NCI-H1105 treated with DMSO at 0.1 percent for 48 hours (cell line): ENCODE measurements at places on chromosomes 5 and 9.

DNA sequence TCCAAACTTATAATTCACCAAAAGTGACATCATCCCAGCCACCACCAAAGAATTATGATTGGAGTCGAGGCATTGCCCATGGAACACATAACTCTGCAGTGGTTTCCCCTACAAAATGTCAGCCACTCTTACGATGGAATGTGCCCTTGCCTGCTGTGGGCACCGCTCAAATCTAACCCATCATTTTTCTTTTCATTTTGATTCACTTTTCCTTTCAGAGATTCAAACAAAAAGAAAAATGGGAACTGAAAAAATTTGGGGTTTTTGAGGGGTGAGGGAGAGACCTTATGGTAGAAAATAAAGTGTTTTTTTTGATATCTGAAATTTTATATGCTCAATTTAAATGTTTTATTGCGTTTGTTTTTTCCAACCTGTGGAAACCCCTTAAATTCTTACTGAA lies 28.1 kb downstream of the SMARCA2 start:
- DNase-seq, result no peak

DNA sequence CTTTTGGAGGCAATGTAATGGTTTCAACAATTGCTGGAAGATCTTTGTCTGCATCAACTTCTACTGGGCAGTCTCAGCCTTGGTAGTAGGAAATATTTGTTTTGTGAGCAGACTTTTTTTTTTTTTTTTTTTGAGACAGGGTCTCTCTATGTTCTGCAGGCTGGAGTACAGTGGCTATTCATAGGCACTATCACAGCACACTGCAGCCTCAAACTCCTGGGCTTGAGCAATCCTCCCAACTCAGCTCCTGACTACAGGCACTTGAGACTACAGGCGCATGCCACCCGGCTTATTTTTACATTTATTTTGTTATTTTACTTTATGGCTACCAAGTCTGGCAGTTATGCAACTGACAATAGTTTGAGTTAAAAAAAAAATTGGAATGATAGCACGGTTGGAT lies 187.3 kb downstream of the SNX18 start:
- DNase-seq, result no peak

DNA sequence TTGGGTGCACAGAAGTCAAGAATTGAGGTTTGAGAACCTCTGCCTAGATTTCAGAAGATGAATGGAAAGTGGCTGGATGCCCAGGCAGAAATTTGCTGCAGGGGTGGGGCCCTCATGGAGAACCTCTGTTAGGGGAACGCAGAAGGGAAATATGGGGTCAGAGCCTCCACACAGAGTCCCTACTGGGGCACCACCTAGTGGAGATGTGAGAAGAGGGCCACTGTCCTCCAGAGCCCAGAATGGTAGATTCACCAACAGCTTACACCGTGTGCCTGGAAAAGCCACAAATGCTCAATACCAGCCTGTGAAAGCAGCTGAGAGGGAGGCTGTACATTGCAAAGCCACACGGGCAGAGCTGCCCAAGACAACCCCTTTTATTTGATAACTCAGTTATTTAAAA lies 383.5 kb downstream of the TLE4 start:
- DNase-seq, result no peak

GRCh38 chr5:135040034-135040332 lies 6.0 kb upstream of the PITX1 start:
- DNase-seq, result no peak

GRCh38 chr5:178242416-178242815 lies 9.8 kb upstream of the PHYKPL start:
- no peak for DNase-seq

GRCh38 chr9:125509476-125509875 lies 197.5 kb downstream of the MAPKAP1 start:
- no peak for DNase-seq

DNA sequence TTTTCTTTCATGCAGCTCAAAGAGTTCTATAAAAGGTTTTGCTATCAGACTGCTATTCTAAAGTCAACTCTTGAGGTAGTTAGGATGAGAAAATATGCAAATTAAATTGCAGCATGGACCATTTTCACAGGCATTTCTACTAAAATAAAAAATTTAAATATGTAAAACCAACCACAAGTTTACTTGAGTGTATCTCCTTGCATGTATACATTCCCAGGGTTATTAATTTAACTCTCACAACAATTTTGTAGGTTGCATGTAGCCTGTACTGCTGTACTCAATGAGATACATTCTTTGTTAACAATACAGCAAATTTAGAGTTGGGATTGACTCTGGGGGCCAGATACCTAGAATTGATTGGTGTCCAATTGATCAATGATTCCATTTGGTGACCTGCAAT lies 265.8 kb downstream of the MED10 start:
- no peak for DNase-seq

DNA sequence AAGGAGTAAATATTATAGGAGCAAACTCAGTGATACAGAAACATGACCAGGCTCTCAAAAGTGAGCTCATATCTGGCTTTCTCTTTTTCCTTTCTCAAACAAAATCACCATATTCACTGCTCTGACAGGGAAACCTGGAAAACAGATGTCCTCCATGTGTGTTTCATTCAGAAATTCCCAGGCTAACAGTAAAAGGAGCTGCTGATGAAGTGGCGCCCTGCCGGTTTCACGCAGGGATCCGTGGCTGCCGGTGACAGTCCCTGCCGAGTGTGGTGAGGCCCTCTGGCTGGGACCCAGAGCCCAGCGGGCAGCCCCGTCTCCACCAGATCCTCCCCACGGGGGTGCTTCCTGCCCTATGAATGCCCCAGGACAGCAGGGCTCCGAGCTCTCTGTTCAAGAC lies 208.1 kb downstream of the GNA14 start:
- no peak for DNase-seq

- DNase-seq, result no peak
These were observed 83.6 kb upstream of the PCSK1 start for GRCh38 chr5:96516631-96517071.

- DNase-seq, result no peak
These were observed 29.0 kb downstream of the HK3 start for GRCh38 chr5:176870110-176870591.

DNA sequence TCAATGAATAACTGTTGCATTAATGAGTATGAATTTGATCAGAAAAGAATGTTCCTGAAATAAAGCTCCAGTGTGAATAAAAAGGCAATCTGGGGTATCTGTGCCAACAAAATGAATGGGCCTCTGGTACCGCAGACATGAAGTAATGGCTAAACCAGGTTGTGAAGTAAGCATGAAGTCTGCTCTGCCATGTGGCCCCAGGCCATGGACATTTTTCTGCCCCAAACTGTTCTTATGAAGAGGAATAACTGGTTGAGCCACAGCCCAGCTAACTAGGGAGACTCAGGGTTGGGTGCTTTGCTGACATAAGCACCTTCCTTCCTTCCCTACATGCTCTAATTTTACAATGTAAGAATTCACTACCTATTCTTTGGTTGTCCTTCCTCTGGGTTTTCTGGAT lies 147.4 kb upstream of the LRRTM2 start:
- DNase-seq, result no peak

- DNase-seq, result no peak
These were observed 2.3 kb upstream of the TNIP1 start for GRCh38 chr5:151083081-151083676.

DNA sequence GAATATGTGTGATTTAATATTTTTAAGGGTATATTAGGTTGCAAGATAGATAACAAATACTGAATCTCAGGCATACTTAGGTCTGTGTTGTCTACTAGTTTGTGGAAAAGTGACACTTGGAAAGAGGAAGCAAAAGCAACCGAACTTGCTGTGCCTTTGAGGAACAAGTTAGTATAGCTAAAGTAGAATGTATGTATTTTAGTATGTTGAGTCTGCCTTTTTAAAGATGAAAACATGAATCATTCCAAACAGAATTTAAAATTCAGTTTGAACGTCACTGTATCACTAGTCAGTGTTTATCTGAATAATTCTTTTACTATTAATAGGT lies 12.9 kb downstream of the TLE4 start:
- DNase-seq, result no peak

- no peak for DNase-seq
These were observed 8.4 kb downstream of the CARNMT1 start for GRCh38 chr9:75019654-75020053.

DNA sequence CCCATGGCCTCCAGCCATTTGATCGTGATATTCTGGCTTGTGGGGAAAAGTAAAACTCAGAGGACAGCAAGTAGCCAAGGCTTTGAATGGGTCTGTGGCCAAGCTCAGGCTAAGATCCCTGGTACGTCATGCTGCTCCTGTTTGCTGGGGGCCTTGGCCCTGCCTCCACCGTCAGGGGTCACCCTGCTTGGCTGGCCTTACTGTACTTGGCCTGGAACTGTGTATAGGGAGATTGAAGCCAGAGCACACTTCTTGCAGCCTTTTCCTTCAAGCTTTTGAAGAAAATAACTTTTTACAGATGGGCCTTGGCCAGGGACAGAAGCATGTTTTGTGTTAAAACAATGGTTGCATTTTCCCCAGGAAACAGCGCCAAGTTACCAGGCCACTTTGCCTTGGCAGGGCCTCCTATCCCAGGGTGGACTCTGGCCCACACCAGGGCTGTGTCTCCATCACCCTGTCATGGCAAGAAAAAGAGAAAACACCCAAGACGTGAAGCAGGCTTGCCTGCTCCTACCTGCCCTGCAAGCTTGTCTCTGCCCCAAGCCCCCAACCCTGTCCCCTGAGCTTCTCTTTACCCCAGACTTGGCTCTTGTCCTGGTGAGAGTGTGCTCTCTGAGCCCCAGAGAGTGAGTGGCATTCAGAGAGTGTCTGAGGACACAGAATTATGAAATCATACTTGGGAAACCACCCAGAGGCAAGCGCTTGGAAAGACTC lies 286.9 kb downstream of the GADD45G start:
- no peak for DNase-seq

GRCh38 chr5:66440202-66440680 lies 156.0 kb upstream of the MAST4 start:
- DNase-seq, result no peak

DNA sequence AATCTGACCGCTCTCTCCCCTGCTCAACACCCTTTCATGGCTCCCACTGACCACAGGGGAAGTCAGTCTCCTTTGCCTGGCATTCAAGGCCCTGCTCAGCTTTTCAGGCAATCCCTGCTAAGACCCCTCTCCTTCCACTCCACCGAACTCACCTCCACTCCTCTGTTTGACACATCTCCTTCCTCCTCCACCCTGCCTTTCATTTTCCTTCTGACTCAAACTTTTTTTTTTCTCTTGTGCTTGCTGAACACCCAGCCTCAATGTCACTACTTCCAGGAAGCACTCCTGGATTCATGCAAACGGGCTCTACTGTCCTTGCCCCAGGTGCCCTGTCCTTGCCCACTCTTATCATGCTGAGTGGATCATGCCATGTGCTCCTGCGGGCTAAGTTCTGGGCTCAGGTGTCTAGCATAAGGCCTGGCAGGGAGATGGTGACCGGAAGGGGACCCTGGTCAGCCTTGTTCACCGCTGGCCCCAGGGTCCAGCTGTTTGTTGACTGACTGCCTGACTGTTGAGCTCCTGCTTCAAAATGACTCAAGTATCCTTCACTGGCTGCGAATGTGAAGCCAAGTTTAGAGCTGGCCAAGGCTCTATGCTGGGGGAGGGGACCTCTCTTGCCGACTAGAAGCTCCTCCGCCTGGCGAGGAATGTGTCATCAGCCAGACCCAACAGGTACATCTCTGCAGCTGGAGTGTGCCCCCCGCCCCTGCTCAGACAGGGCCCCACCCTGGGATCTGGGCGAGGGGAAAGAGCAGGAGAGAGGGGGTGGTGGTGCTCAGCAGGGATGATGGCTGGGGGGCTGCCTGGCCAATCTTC lies 6.2 kb downstream of the NR5A1 start:
- DNase-seq, result no peak

DNA sequence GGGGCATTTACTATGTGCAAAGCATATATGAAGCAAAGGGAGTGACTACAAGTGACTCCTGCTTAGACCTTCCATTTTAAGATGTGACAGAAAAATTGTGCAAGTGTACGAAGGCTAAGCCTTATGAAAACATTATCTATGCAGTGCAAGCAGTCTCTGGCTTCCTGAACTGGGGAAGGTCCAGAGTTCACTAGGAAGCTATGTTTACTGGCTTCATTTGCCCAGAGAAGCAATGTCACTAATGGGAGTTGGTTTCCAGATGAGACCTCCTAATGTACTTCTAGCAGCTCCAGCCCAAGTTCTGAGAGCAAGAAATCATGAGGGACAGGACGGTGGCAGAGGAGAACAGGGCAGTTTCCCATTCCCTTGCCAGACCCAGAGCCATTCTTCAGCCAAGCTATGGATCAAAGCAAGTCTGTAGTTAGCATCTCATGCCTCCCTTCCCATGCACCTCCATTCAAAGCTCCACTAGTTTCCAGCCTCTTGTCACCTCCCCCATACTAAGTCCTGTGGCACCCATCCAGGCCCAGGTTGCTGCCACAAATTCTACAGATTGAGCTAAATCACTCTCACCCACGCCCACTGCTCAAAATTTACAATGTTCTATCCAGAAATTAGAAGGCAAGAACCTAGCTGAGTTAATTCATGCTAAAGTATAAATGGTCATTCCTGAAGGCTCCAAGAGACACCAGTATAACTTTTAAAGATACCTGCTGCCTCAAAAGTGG lies 21.8 kb downstream of the MCTP1 start:
- no peak for DNase-seq

DNA sequence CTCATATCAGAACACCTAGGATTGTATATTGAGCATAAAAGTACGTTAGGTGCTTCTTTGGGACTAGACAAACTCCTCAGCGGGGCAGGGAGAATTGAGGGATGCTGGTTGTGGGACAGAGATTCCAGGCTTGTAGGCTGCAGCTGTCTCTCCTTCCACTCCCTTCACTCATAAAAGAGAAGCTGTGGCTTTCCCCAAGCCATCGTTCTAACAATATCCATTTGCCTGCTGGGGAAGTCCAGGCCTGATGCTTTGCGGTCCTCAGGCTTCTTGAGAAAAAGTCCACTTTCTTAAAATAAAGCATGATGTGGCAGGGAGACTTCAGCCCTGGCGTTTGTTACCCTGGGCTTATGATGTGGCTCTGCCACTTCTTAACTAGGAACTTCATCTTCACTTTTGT lies 129.3 kb upstream of the OSMR start:
- DNase-seq, result no peak

DNA sequence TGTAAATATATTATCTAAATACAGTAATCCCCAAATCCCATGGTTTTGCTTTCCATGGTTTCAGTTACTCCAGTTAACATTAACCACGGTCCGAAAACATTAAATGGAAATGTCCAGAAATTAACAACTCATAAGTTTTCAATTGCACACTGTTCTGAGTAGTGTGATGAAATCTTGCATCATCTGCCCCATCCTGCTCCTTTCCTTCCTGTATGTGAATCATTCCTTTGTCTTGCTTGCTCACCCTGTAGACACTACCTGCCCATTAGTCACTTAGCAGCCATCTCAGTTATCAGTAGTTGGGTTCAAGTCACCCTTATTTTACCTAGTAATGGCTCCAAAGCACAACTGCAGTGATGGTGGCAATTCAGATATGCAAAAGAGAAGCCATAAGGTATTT lies 1568.5 kb upstream of the WWC1 start:
- DNase-seq, result no peak

DNA sequence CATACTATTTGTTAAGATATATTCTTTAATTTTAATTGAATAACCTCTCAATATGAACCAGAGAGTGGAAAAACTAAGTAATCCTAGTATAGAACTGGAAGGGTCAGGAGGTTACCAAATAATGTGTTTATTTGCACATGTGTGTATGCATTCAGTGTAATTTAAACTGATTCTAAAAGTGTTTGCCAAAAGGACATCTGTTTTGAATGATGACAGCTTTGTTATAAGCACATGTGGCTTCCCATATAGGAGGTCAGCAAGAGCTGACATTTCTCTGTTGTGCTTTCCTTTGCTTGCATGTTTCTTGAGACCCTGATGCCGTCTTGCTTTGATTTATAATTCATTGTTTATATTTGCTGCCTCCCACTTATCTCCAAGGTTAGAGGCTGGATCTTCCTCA lies 383.4 kb downstream of the BRINP1 start:
- no peak for DNase-seq
